ENCODE measurements at places on chromosomes 1 and 21.

- no peak for DNase-seq
These were observed 232.9 kb upstream of the USP25 start for GRCh38 chr21:15496911-15497310.

GRCh38 chr1:202531472-202531811, 178.8 kb downstream of the SYT2 start:
- no peak for DNase-seq

DNA sequence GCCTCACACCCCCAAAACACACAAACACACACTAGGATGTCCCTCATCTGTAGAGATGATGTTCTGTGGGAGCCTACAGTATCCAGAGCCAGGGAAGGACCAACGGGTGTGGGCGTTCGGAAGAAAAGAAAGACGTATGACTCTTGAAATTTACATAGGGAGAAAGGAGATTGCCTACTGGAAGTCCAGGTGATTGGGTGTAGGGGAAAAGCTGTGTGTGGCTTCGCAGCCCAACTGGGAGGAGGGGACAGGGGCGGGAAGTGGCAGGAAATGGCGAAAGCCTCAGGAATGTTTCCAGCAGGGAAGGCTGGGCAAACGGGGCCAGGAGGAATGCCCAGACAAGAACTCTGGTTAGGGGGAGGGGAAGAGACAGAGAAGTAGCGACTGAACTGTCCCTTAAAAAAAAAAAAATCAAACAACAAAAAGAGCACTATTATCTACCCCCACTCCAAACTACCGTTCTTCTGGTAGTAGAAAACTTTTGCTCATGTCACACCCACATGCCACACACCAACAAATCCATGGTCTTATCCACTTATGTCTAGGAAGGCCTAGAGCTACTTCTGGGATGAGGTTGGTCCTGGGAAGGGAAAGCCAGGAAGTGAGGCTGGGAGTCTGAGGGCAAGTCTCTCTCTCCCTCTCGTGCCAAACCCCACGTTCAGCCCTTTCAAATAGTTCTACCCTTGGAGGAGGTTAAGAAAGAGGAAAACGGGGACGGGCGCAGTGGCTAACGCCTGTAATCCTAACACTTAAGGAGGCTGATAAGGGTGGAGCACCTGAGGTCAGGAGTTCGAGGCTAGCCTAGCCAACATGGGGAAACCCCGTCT, 1.8 kb upstream of the CKS1B start:
- peak; percentile 52 for DNase-seq

- DNase-seq = no peak
These were observed 5.3 kb upstream of the HSPA13 start for GRCh38 chr21:14388282-14388681.

GRCh38 chr21:17613242-17613676, 558 bp upstream of the BTG3 start:
- DNase-seq = peak; percentile 8

- DNase-seq = no peak
These were observed 121.5 kb downstream of the SIM2 start for GRCh38 chr21:36820176-36821031.

- DNase-seq = no peak
These were observed 93.4 kb downstream of the ADARB1 start for GRCh38 chr21:45167796-45168222.

- no peak for DNase-seq
These were observed 154.3 kb downstream of the PDE4B start for GRCh38 chr1:65946960-65947359.

GRCh38 chr1:172460177-172460576, 16.3 kb upstream of the PIGC start:
- DNase-seq = no peak

DNA sequence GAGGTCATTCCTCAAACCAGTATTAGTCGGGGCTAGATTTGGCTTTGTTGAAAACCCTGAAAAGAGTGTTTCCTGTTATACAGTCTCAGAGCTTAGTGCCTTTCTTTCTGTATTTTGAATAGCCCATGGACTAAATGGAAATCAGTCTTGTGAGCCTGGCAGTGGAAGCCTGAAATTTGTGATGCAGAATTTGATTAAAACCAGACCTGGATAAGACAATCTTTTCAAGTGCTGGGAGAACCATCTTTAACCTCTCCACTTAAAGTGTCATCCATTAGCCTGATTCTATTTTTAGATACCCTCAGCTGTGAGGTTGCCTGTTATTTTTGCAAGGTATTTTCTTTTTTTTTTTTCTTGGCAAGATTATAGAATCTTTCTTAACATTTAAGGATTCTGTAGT, 19.5 kb downstream of the ACTN2 start:
- DNase-seq = no peak

DNA sequence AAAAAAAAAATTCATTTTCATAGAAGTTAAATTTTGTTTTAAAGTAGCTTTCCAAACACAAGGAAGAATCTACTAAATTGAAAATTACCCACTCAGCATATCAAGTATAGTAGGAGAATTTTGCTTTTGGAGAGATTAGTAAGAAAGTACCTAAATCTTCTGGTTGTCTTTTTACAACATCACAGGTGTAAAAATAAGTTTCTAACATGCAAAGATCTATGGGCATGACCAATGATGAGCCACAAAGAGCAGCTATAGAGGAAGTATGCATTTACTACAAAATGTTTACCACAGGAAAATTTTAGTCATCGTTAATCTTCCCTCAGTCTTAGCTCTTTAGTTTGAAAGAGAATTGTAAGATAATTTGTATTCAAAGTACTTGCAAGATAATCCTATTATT, 28.1 kb downstream of the ANGPTL3 start:
- DNase-seq = no peak

DNA sequence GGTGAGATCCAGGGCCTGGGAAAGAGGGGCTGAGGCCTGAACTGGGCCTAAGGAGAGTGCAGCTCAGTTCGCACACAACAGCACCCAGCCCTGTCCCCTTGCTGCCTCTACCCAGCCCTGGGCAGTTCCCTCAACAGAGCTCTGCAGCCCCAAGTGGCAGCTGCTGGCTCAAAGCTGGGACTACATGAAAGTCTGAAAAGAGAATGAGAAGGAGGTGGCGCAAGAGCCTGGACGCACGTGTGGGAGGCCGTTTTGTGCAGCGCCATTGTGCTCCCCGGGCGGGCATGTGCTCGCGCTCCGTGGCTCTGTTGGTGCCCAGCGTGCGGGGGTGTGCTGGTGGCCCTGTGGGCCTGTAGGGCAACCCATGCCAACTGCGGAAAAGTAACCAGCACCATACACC, 10.3 kb downstream of the GPR37L1 start:
- peak; percentile 60 for DNase-seq

DNA sequence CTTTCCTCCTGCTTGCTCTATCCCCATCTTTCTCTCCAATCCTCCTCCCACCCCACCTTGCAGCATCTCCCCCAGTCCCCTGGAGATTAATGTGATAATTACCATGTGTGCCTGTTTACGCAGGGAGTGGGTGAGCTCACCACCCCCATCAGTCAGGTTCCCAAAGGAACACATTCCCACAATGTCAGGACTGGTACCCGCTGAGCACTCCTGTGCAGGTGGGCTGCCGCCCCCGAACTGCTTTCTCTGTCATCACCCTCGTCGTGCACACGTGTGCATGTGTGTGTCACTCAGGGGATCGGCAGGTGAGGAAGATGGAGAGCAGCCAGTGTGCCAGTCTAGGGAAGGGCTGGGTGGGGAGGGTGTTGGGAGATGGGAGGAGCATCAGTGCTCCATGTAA, 163.4 kb downstream of the CACNA1E start:
- DNase-seq = no peak

DNA sequence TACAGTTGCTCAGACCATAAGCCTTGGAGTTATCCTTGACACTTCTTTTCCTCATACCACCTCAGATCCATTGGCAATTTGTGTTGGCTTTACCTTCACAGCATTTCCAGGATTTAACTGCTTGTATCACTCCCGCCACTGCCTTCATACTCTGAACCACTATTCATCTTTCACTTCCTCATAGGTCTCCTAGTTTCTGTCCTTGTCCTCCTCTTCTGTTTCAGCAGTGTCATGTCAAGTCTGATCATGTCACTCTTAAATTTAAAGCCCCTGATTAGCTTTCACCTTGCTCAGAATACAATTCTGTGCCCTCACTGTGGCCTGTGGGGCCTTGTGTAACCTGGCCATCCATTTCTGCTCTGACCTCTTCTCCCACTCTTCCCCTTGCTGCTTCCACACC, 34.7 kb upstream of the C1orf115 start:
- no peak for DNase-seq

DNA sequence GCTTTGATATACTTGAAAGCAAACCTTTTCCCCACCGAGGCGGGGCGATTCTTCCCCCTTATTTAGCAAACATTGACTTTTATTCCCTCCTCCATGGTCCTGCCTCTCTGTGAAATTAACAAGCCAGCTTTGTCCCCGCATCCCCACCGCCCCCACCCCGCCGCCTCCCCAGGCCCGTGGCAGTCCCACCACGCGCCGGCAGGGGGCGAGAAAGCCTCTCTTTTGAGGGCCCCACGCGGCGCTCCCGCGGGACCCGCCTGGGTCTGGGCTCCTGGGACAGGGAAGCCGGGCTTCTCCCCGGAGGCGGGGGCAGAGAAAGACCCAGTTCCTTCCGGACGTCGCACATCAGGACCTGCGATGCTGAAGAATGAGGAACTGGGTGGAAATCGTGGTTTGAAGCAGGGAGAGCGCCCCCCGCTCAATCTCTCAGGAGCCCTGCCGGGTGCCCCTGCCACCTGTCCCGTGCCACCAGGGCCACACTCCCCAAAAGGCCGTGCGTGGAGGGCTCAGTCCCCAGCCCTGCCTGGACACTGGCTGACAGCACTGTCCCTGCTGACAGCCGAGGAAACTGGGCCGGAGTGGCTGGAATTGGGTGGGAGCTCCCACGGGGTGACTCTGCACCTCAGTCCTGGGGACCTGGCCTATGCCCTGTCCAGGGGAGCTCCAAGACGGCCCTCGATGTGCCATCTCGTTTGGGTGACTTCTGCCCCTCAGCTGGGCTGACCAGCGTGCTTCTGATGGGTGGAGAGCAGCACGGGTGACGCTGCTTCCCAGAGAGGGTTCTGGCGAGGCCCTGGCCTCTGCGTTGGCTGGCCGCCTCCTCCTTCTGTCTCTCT, 8.6 kb upstream of the ACTRT2 start:
- no peak for DNase-seq

DNA sequence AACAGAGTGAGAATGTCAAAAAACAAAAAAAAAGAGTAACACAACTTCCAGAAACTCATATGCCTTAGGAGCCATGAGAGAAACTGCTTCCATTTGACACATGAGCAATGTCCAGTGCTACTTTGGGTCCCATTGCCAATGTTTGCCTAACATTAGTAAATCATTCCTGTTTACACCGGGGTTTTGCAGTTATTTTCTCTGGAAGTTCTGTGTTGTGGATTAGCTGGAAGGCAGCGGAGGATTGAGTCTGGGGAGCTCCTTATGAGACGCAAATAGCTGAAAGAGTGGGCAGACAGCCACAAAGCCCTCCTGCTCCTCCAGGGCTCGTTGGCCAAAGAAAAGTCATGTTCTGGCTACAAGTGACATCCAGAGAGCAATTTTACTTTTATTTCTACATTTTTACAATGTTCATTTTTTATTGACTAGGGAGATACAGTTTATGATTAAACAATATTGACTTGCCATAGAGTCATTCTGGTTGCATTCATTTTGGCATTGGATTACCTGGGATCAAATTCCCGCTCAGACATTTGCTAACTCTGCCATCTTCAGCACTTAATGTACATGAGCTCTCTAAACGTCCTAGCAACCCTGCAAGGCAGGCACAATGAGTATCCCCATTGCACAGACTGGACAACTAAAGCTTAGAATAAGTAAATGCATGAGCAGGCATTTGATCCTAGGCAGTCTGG, 66.4 kb upstream of the GALNT2 start:
- DNase-seq = no peak

- no peak for DNase-seq
These were observed 5.3 kb downstream of the TRIM45 start for GRCh38 chr1:117116090-117116783.

GRCh38 chr1:217135987-217136894, 413.0 kb upstream of the ESRRG start:
- no peak for DNase-seq

DNA sequence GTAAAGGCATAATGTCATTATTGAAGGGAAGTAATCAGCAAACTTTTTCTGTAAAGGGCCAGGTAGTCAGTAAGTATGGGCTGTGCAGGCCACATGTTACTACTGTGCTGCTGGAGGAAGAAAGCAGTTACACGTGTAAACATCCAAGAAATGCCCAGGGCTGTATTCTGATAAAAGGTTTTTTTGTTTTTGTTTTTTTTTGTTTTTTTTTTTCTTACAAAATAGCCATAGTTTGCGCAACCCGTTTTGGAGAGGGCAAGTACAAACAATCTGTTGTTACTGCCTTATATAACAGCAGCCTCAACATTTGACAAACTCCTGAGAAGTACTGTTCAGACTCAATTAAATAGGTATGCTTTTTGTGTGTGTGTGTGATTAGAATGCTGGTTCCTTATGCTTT, 26.7 kb upstream of the MTMR11 start:
- no peak for DNase-seq

All from hypothalamus (tissue), 51 donors.